ENCODE measurements at places on chromosomes 1 and 21.

- peak; percentile 79 for DNase-seq
Measured at GRCh38 chr1:211944733-211945500, 90.4 kb downstream of the INTS7 start.

GRCh38 chr1:35844826-35845225 lies 37.0 kb downstream of the AGO4 start:
- no peak for DNase-seq

DNA sequence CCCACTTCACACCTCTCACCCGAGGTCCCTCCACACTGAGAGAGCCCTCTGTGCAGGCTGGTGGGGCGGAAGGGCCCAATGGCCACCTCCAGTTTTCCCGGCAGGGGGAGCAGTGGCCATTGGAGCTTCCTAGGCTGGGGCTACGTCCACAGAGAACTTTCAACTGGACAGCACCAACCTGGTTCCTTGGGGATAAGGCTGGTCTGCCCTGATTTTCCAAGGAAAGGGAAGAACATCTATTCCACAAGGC lies 20.3 kb upstream of the LAPTM5 start:
- no peak for DNase-seq

GRCh38 chr1:45923343-45923742 lies 119.9 kb downstream of the MAST2 start:
- DNase-seq: peak; percentile 41

DNA sequence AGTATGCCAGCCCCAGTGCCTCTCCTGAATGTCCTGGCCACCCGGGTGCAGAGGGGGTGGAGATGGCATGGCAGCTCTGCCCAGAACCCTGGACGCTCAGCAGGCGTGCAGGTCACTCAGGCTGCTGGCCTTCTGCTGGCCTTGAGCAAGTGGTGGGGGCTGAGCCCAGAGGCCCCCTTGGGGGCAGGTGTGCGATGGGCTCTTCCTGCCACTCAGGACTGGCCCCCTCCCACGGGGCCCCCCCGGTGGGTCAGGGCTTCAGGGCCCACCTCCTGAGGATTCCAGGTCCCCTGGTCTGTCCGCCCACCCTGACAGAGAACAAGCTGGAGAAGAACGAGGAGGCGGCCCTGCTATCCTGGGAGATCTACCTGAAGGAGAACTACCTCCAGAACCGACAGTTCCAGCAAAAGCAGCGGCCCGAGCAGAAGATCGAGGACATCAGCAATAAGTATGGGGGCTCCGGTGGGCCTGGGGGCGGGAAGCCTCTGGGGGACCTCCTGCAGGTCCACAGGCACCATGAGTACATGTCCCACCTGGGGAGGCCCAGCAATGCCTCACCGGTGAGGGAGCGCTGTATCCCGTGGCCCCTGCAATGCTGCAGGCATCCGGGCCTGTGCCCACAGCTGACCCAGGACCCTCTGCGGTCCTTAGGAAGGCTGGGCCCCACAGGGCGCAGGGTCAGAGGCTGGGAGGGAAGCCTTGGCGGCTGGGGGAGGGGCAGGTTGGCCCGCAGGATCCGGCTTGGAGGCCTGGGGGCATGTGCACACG lies 37.0 kb upstream of the LRRC3 start:
- no peak for DNase-seq

DNA sequence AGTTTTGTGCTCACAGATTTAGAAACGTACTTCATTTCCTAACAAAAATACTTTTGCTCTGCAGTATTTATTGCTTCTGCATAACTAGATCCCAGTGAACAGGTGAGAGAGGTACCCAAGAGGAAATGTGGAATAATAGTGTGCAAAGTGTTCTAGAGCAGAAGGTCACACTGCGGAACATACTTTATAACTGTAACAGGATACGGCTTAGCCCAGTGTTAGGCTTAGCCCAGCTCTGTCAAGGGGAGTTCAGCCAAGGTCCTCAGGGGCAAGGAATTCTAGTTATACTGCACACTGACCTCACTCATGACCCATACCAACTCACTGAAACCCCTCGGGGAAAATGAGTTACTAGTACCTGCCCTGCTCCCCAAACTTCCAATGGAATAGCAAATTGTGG lies 55.3 kb downstream of the PTPN14 start:
- no peak for DNase-seq

GRCh38 chr1:108717774-108718316 lies 5.1 kb downstream of the FNDC7 start:
- no peak for DNase-seq
